ENCODE measurements at places on chromosomes 7 and 10. TPM values are rescaled to one million over a fixed set of nuclear protein-coding genes. Genes with fewer than 3 reads are reported as not detected.

The NUTM2E gene
- total RNA-seq, result not detected

The GRK5 gene
- 85.2 TPM for total RNA-seq

The PDE1C gene
- 0.94 TPM for total RNA-seq

The TMEM130 gene
- not detected for total RNA-seq

The LAMB4 gene
- total RNA-seq, result 0.94 TPM

The NPFFR1 gene
- total RNA-seq, result not detected

The TFPI2 gene
- total RNA-seq, result 6.3 TPM

The HOXA2 gene
- 0.97 TPM for total RNA-seq

The ITPRID1 gene
- total RNA-seq, result not detected

The PDSS1 gene
- 5.2 TPM for total RNA-seq

The OTUD1 gene
- total RNA-seq, result 34.4 TPM

The SLC13A1 gene
- not detected for total RNA-seq

The DOCK4 gene
- total RNA-seq, result 21.0 TPM

The KLLN gene
- total RNA-seq, result 0.54 TPM

The HKDC1 gene
- 0.52 TPM for total RNA-seq

The TUBB8 gene
- total RNA-seq, result not detected

The EBF3 gene
- total RNA-seq, result not detected

The AGAP4 gene
- 14.4 TPM for total RNA-seq

The TAS2R4 gene
- 0.94 TPM for total RNA-seq

The CDK1 gene
- total RNA-seq, result 6.8 TPM

The DNAH11 gene
- 1.8 TPM for total RNA-seq

The STEAP4 gene
- 17.0 TPM for total RNA-seq

The PLEKHS1 gene
- not detected for total RNA-seq

The ADRB1 gene
- total RNA-seq, result 2.2 TPM

The UCN3 gene
- not detected for total RNA-seq

The BLVRA gene
- 72.1 TPM for total RNA-seq

The LIPJ gene
- total RNA-seq, result 0.19 TPM

The LRRC4 gene
- 16.1 TPM for total RNA-seq

The ERVW-1 gene
- not detected for total RNA-seq

The COL1A2 gene
- total RNA-seq, result 166 TPM

The SPDYE9 gene
- not detected for total RNA-seq

The TACC2 gene
- 7.8 TPM for total RNA-seq

The AKR1B15 gene
- not detected for total RNA-seq

The C10orf62 gene
- total RNA-seq, result not detected

The TAS2R41 gene
- total RNA-seq, result not detected

The NEUROD6 gene
- total RNA-seq, result not detected

The DGKB gene
- total RNA-seq, result not detected

The CCDC3 gene
- total RNA-seq, result 30.0 TPM

The FAM25A gene
- total RNA-seq, result not detected

The PON3 gene
- not detected for total RNA-seq

The MYO1G gene
- total RNA-seq, result 62.1 TPM

The RAB19 gene
- total RNA-seq, result 1.1 TPM

The GOLGA7B gene
- total RNA-seq, result 0.52 TPM

Measured in spleen (tissue), 13 donors.